ENCODE measurements at places on chromosomes 1 and 21.

- DNase-seq, result no peak
Measured at GRCh38 chr1:115277276-115277675, 60.8 kb downstream of the NGF start.

DNA sequence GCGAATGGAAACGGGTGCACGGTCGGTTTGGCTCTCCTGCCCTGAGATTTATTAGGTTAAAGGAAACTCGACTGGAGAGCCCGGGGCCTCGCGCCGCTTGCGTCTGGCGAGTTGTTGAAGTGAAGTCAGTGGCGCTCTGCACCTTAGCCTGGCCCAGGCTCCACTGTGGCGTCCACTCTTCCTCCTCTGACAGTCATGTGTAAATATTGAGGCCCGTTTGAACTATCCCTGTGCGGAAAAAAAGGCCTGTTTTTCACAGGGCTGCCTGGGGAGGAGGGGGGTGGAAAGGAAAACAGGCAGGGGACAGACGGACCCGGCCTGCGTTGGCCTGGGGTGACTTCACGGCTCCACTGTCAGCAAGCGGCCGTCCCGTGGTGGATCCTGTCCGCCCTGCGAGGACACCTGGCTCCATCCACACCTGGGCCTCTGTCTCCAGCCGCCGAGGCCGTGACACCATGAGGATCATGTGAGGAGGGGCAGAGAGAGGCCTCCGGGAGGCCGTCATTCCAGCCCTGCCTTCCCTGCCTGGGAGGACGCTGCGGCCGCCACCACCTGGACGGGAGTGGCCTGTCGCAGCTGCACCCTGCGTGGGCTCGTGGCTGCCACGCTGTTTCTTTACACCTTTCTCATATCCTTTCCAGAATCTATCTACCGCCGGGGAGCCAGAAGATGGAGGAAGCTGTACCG is 59.8 kb downstream of the FAAP20 start:
- no peak for DNase-seq

DNA sequence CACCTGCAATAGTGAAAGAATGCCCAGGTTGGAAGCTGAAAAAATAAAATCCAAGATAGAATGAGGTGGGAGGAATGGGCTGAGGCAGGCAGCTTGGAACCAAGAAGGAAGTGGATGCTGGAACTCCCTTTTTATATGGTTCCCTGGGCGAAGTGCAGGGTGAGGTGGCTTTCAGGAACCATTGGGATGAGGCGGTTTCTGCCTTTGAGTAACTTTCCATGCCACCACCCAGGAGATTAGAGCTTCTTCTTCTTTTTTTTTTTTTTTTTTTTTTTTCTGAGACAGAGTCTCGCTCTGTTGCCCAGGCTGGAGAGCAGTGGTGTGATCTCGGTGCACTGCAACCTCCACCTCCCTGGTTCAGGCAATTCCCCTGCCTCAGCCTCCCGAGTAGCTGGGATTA is 17.8 kb upstream of the MRPS6 start:
- no peak for DNase-seq

GRCh38 chr1:201614262-201615015 is 75.5 kb downstream of the NAV1 start:
- DNase-seq, result no peak

- no peak for DNase-seq
Measured at GRCh38 chr1:81069856-81070255, 730.9 kb upstream of the ADGRL2 start.

DNA sequence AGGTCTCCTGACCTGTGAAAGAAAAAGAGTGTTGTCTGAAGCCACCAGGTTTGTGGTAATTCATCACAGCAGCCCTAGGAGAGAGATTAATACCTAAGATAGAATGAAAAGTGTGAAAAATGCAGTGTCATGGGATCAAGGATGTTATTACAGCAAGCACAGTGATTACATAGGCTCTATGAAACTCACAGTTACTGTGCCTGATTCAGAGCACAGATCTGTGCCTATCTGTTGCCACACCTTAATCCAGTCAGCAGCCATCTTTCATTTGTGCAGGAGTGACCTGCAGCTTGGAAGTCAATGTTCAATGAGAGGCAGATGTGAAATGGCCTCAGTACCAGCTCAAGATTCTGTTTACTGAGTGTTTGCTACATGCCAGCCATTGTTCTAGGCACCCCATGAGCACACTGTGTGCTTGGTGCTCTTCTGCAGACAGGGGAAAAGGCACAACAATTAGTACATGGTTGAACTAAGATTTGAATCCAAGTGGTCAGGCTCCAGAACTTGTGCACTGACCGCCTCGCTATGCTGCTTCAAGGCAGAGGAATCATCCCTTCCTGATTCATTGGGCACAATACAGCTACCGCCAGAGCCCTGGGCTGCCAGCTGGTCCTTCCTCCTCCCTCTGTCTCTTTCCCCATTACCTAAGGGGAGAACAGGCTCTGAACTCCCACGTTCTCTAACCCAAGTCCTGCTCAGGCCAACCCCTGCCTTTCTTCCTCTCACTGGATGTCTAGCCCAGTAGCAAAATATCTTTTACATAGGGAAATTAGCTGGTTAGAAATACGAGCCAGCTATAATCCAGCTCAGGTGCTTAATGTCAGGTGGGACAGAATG is 56.3 kb upstream of the NEK2 start:
- DNase-seq, result no peak

DNA sequence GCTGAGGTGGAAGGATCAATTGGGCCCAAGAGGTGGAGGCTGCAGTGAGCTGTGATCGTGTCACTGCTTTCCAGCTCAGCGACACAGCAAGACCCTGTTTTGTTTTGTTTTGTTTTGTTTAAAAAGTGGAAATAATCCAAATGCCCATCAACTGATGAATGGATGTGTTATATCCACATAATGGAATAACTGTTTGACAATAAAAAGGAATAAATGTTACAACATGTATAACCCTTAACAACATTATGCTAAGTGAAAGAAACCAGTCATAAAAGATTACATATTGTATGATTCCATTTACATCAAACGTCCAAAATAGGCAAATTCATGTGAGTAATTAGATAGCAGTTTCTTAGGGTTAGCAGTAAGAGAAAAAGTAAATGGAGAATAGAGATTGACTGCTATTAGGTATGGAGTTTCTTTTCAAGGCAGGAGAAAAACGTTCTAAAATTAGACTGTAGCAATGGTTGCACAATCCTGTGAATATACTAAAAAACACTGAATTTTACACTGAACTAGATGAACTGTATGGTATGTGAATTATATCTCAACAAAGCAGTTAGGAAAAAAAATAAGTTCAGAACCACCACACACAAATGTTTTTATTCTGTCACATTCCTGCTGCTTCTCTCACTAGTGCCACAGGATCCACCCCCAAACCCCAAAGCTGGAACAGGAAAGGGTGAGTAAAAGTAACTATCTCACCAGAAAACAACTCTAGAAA is 15.7 kb downstream of the FOXJ3 start:
- no peak for DNase-seq

All from NCI-H524 (cell line).